C1 segment of cervical spinal cord (tissue), 14 donors: ENCODE measurements at places on chromosomes 3 and 15.

DNA sequence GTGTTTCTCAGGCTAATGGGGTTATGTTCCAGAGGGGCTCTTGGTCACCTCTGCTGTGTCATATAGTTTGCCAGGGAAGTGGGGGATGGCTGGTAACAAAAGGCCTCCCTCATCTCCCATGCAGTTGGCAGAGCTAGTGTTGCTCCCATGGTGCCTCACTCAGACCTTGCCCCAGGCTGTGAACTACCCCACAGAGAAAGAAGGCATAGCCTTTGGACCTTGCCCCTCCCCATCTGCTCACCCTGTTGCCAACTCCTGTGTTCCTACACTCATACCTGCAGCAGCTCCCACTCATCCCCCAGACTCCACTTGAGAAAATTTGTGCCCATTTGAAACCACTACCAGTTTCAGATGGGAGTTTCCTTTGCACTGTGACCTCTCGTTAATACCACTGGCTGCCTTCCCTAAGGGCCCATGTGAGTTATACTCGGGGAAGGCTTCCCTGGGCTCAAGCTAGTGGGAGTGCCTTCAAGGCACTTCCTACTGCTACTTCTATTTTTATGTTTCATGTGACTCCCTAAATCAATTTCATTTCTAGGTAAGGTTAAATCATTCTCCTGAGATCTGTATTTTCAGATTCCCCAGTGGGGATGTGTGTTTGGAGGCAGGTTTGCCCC is 25.3 kb upstream of the COPB2 start:
- DNase-seq, result no peak

- DNase-seq, result no peak
Observed at GRCh38 chr15:20341901-20342600, 199.5 kb downstream of the GOLGA6L6 start.

DNA sequence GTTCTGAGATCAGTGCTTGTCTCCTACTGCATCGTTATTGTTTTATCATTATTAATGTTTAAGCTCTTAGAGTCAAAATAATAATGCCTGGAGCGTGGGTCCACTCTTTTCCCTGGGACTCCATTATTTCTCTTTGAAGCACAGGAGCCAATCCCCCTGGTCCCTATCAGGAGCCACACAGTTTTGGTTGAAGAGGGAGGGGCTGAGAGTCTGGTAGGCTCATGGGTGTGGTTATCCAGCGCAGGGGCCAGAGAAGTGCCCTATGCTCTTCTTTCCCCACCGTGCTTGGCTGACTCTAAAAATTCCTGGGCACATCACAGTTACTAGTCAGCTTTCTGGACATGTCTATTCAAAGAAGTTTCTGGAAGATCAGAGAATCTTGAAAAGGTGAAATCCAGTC is 121.5 kb downstream of the DNAJB8 start:
- DNase-seq, result no peak

GRCh38 chr15:48596841-48597240 is 48.7 kb downstream of the FBN1 start:
- DNase-seq, result no peak

GRCh38 chr3:59818033-59818918 is 768.5 kb upstream of the CFAP20DC start:
- DNase-seq, result no peak

DNA sequence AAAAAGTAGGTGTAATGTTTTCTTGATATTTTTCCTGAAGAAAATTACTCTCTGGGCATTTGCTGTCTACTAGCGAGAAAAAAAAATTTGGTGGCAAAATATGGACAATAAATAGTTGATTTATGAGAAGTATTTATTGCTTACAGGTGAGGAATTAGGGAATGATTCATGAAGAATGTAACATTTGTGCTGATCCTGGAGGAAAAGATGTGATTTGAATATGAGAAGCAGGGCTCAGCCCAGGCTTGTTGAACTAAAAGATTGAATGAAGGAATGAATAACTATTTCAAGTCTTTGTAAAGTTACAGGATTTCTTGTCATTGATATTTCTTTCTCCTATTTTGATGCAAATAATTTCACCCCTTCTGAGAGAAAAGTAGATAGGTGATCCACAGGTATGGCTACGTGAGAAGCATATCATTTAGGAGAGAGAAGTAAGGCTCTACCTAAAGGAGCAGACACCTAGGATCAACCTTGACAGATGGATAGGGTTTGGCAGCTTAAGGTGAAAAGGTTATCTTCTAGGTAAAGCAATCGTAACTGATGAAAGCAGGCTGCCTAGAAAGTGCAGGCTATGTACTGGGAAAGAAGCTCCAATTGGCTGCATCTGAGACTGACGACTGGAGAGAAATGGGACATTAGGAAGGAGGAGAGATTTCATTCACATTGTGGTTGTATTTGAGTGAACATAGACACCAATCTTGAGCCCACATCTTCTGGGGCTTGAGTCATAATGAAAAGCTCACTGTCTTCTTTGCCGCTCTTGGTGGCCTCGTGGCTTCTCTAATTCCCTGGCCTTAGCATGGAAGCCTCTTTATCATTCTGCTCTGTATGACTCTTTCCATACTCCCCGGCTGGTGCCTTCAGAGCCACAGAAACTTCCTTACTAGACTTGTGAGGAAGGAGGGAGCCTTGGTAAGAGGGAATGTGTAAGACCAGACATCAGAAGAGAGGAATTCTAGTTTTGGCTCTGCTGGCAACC is 106.5 kb downstream of the P3H2 start:
- DNase-seq, result no peak
